ENCODE measurements at places on chromosomes 6 and 20.

- DNase-seq: no peak
Measured at GRCh38 chr20:29878777-29879442, 1378.6 kb upstream of the DEFB115 start.

DNA sequence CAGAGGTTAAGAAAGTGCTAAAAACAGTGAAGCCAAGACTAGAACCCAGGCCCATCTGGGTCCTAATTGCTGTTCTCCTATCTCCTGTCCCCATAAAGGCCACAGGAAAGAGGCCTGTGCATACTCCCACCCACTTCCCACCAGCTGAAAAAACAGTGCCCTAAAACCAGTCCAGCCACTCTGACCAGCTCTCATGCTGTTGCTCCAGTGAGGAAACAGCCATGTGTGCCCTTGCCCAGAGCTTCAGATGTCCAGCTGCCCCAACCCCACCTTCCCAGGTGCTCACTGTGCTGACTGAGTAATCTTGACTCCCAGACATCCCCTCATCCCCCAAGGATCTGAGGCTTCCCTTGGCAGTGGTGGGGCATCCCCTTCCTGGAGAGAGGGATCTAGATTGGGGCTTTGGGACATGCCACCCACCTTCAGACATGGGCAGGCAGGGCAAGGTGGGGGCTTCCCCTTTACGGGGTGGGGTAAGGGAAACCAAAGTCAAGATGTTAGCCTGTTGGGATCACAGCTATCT lies 28.7 kb downstream of the KCNK5 start:
- DNase-seq: peak; percentile 48

GRCh38 chr6:16494793-16495192 lies 256.4 kb downstream of the GMPR start:
- DNase-seq: no peak

- no peak for DNase-seq
Measured at GRCh38 chr6:152983637-152984512, 1.0 kb upstream of the FBXO5 start.

GRCh38 chr6:30844118-30844535 lies 40.2 kb upstream of the DDR1 start:
- no peak for DNase-seq

DNA sequence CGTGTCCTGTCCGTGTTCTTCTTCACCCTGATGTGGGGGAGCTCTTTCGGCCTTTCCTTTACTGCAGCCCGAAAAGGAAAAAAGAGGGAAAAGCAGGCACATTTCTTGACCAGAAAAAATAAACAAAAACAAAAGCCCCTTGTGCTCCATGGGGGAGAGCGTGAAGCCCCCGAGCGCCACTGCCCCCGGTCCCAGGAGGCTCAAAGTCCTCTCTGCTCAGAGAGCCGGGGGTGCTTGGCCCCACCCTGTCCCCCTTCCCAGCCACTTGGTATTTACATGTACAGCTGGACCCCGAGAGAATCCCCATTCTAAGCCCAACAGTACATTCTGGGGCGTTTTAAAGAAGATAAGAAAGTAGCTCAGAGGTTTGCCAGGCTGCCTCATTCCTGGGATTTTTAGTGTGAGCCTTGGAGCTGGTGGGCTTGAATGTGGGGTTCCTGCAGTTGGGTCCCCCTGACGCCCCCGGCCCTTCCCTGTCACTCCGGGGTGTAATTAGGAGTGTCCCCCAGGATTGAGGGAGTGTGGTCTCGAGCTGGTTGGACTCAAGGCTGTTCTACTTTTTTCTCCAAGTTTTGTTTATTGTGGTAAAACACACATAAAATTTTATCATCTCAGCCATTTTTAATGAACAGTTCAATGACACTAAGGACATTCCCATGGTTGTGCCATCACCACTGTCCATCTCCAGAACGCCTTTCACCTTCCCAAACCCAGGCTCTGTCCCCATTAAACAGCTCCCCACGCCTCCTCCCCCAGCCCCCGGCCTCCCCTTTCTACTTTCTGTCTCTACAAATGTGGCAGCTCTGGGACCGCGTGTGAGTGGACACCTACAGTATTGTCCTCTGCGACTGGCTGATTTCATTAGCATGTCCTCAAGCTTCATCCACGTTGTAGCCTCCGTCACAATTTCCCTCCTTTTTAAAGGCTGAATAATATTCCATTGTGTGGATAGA lies 55.7 kb upstream of the BHLHE23 start:
- DNase-seq: no peak

DNA sequence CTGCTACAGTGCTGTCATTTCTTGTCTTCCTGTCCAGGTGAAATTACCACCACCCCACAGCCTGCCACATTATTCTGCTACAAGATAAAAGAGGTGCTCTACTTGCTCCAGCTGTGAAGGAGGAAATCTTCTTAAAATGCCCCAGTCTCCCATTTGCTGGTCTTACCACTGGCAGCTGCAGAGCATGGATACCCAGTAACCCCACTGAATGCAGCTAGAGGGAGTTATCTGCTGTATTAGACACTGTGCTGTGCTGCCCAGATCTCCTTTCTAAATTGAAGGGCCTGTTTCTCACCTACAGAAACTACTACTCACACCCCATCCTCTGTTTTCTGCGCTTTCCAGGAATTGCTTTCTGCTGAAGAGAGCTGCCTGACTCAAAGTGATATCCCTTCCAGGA lies 517.8 kb downstream of the PKHD1 start:
- no peak for DNase-seq

GRCh38 chr6:48389146-48390043 lies 278.4 kb upstream of the PTCHD4 start:
- DNase-seq: peak; percentile 46

DNA sequence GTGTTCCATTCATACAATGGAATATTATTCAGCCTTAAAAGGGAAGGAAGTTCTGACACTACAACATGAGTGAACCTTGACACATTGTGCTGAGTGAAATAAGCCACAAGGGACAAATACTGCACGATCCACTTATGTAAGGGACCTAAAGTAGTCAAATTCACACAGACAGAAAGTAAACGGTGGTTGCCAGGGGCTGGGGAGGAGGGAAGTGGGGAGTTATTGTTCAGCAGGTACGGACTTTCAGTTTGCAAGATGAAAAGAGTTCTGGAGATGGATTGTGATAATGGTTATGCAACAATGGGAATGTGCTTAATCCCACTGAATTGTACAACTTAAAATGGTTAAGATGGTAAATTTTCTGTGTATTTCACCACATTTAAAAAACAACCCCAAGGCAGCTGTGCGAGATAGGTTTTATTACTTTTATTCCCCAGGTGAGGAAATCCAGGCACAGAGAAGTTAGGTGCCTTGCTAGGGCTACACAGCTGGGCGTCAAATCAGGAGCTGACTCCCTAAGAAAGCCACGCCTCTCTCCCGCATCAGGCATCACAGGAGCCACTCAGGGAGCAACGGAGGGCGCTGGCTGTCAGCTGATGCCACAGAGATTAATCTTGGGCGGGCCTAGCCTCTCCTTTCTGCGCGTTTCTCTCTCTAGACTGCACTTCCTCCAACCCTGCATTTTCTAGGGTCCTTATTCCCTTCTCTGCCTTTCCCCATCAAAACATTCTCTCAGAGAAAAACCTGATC lies 9.3 kb upstream of the TRAF3IP2 start:
- no peak for DNase-seq

DNA sequence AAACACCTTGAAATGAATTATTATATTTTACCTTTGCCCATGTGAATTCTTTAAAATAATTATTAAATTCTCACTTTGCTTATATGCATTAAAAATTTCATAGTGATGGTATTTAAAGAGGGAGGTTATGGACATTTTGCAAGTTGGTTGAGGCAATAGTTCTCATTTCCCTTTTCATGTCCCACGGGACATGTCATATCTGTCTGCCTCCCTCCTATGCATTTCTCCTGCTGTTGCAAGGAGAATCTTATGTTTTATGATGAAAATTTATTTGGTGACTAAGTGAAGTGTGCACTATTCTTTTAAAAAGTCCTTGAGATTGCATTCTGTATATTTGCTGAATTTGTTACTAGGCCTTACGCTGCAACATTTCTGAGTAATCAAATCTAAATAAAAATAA lies 67.2 kb downstream of the UTRN start:
- no peak for DNase-seq

DNA sequence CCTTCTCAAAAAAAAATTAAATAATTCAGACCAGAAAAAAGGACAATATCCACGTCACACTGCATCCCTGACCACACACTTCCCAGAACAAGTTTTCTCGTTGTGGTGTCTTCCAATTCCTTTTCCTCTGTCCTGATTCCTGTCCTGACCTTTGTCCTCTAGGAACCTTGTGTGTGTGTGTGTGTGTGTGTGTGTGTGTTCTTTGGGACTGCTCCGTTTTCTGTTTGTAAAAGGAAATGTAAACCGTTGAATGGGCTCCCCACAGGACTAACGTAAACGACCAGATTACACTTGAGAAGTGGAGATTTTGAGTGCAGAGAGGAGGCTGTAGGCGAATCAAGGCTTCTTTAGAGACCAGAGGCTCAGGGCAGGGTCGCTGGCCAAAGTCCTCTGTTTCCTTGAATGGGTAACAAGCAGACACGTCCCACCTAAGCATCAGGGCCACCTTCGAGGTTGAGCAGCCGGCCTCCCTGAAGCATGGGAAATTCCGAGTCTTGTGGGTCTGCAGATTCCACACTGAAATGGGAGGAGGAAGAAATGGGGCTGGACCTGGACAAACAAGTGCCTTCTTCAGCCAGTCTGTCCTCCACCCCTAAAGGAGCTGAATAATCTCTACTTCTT lies 7.3 kb downstream of the ZBTB46 start:
- DNase-seq: no peak

GRCh38 chr20:58760856-58761255 lies 68.3 kb downstream of the NPEPL1 start:
- DNase-seq: no peak

DNA sequence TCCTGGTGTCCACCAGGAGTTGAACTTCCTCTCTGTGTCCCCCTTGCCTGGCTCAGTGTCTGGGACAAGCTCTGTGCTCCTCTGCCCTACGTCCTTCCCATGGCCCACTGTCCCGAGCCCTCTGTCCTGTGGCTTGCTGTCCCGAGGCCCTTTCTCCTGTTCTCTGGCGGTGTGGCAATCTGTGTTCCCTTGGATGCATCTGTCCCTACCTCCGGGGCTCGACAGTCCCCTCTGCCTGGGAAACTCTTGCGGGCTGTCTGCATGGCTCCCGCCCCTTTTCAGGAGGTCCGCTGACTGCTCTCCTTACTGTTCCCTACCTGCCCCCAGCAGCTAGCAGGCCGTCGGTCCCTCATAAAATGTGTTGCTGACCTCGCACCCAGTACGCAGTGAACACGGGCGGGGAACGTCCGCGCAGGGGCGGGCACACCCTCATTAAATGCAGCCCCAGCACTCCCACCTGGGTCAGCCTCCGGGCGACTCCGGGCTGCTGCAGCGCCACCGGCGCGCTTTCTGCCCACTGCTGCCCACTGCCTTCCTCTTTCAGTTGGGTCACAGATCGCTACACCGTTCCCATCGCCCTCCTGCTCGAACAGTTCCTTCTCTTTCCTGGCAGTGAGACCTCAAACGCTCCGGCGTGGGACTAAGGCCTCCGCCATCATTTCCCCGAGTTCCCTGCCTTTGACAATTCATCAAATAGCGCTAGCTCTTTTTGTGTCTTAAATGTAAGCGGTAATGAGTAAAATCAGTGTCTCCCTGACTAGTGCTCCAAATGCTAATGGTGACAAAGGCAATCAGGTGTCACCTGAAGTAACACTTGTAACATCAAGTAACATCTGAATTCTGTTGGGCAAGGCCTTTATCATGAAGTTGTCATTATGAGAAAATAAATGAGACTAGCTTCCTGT lies 60.5 kb downstream of the RSPH3 start:
- peak; percentile 40 for DNase-seq

DNA sequence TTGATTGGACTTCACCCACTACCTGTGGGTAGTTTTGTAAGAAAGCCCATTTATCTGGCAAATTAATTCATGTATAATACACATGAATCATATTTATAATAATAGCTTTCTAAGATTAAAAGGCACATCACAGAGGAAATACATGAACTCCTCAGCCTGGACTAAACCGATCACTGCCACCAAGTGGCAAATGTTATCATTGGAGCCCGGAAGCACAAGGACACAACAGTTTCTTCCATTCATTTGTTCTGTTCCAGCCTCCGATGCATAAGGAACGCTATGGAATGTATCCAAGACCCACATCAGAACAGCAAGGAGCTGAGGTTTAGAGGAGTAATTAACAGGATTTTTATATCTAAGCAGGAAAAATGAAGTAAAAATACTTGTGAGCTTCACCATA lies 13.9 kb upstream of the IPCEF1 start:
- DNase-seq: peak; percentile 10

- DNase-seq: no peak
Measured at GRCh38 chr6:92617721-92618120, 801.6 kb downstream of the EPHA7 start.

DNA sequence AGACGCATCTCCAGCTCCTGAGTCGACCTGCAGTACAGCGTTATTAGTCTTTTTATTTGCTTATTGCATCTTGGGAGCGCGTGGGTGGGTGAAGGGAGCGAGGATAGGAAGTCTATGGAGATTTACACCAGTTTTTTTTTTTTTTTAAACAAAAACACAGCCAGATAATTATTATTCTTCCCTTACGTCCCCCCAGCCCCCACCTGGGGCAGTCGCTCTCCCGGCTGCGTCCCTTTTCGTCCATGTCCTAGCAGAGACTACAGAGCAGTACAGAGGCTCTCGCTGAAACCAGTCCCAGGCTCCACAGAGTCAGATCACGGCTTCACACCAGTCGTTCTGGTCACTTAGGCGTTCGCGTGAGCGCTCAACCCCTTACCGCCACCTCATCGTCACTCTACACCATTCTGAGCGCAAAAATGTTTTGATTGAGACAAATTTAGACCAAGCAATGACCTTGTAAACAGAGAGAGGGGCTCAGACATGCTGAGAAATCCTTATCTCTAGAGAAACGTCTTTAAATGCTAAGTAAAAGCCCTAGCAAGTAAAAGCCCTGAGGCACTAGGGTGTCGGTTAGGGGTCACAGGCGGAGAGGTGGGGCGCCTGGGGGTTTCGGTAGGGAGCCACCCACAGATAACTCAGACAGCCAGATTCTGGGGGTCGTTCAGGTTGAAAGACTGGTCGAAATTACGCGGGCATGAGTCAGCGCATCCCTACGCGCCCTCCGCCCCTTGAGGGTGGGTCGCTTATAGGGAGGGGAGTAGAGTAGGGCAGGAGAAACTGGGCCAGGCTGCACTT lies 975 bp upstream of the PPT2 start:
- DNase-seq: no peak

DNA sequence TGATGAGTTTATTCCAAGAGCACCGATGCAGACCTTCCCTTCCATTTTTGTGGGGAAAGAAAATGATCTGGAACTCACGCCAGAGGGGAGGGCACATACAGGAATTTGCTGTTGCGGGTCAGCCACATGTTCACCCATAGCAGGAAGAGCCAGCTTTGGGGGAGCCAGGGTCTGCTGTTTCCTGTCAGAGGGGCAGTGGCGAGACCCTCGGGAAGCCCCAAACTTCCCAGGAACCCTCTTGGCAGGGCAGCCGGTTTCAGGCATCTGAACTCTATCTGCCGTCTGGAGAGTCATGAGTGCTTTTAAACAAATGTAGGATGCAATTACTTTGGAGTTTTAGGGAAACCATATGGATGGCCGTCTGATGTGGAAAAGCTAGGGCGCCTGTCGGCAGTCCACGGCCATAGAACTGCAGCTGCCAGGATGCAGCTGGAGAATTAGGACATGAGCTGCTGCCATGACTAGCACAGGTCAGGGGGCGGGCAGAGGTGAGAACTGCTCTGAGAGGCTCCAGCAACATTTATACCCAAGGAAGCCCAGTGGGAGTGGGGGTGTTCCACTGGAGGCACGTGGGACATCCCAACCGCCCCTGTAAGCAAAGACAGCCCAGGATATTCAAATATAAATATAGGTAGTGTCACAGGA lies 14.8 kb upstream of the SERPINB9 start:
- no peak for DNase-seq
